Effector CD8-positive, alpha-beta T cell (primary cell): ENCODE measurements at places on chromosomes 3 and 15.

GRCh38 chr3:186060222-186060621 lies 48.7 kb downstream of the ETV5 start:
- no peak for DNase-seq

DNA sequence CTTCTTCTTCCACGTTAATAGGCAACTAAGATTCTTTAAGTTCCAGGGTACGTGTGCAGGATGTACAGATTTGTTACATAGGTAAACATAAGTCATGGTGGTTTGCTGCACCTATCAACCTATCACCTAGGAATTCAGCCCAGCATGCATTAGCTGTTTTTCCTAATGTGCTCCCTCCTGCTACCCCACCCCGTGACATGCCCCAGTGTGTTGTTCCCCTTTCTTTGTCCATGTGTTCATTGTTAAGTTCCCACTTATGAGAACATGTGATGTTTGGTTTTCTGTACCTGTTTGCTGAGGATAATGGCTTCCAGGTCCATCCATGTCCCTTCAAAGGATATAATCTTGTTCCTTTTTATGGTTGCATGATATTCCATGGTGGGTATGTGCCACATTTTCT lies 21.1 kb downstream of the GTF2A2 start:
- DNase-seq, result no peak

DNA sequence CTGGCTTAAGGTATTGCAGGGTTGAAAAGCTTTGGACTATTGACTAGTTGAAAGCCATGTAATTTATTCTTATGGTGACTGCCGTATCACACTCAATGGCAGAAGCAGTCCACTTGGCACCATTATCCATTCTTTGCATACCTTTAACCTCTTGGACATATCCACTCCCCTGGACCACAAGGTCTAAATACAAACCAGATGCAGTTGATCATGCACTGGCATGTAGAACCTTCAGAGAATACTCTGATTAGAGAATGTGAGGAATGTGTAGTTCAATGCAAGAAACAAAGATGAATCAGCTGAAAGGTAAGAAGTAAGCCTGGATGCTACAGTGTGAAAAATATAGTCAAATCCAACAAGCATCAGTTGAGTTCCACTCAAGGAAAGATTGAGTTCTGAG lies 93.1 kb downstream of the FRMD5 start:
- no peak for DNase-seq

DNA sequence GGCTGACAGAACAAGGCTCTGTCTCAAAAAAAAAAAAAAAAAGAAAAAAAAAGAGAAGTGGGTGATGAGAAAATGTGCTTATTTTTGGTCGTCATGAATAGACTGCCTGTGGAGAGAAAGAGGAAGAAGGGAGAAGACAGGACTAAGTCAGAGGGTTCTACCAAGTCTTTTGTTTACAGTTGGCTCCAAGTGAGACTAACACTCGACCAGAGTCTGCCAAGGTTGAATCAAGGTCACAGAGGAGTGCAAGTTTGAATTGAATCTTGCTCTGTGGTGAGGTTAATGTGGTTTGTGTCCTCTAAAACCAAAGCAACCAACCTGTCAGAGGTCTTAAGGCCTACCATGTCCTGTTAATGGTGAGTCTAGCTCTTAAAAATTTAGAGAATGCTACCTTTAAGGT lies 334.1 kb upstream of the GRM7 start:
- no peak for DNase-seq

GRCh38 chr3:194389269-194389668 lies 9.8 kb downstream of the GP5 start:
- DNase-seq, result no peak

DNA sequence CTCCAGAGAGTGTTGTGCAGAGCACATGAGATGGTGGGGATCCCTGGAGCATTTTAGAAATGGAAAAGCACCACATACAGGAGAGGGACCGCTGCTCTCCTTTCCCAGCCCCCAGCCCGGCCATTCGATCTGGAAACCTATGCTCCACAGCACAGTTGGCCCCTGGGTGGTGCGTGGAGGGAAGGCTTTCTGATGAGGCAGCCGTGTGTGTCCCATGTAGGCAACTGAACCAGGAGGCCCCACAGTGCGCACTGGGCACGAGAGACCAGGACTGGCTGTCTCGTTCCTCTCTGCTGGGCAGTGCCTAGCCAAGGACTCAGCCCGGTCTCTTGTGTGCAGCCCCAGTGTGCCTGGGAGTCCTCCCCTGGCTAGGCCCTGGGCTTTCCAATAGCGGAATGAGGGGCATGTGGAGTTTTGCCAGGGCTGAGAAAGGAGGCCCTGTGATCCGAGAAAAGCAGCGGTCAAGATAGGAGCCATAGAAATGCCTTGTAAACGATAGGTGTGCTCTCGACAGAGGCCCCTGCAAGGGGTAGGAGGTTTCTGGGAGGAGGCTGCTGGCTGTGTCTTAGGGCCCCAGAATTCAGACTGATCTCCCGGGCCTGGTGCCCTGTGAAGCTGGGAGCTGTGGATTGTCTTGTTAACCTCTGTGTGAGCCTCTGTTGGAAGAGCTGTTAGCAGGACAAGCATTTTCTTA lies 39.0 kb downstream of the CHDH start:
- DNase-seq, result no peak

- DNase-seq, result no peak
Observed at GRCh38 chr3:8875836-8876235, 87.4 kb downstream of the RAD18 start.
